ENCODE measurements at places on chromosomes 12 and 14.
A peak's percentile ranks its signal among the peaks of the same experiment; 100 is the strongest.

GRCh38 chr12:57474430-57474829 lies 5.2 kb downstream of the ARHGAP9 start:
- DNase-seq: peak; percentile 28

GRCh38 chr14:49971156-49972130 lies 78.6 kb downstream of the ARF6 start:
- DNase-seq: peak; percentile 80

DNA sequence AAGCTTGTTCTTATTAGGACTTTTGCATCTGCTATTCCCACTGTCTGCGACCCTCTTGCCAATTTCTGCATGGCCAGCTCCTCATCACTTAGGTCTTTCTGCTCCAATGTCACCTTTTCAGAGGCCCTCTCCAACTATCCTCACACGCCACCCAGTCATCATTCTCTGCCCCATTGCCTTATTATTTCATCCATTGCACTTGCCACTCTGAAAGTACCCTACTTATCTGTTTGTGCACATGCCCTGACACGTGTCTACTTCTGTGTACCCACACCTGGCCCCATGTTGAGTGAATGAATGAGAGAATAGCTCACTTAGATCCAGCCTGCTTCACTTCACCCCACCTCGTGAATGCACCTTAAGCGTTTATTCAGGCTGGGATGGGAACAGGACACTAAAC lies 218.7 kb upstream of the TBX3 start:
- no peak for DNase-seq

GRCh38 chr12:122023339-122024131 lies 1.9 kb downstream of the BCL7A start:
- DNase-seq: peak; percentile 54

- DNase-seq: no peak
Measured at GRCh38 chr14:45290547-45290946, 37.5 kb upstream of the MIS18BP1 start.
